PC-3 (cell line): ENCODE measurements at places on chromosomes 5 and 9. TPM values are rescaled to one million over a fixed set of nuclear protein-coding genes. Genes with fewer than 3 reads are reported as not detected.

Gene RNF183
- not detected in 2 replicates for total RNA-seq

DNA sequence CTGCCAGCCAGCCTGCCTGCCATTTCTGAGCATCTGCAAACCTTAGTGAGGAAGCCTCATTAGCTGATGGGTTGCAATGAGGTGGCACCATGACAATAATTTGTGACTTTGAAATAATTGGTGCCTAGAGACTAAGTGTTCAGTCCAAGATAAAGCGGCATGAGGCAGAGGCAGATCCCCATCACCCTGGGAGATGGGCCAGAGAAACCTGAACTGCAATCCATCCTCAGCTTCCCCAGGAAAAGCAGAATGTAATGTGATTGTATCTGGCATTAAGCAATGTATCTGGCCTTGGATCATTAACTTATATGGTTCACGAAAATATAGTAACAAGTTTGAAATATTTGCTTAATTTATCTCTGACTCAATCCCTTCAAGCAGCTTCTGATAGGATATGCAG is 101.0 kb downstream of the SPOCK1 start:
- no peak overlapping the region for H3K4me3 ChIP-seq
- H3K27me3 ChIP-seq = no peaks in the 10 kb centered on the region
- H3K27ac ChIP-seq = no peak overlapping the region

DNA sequence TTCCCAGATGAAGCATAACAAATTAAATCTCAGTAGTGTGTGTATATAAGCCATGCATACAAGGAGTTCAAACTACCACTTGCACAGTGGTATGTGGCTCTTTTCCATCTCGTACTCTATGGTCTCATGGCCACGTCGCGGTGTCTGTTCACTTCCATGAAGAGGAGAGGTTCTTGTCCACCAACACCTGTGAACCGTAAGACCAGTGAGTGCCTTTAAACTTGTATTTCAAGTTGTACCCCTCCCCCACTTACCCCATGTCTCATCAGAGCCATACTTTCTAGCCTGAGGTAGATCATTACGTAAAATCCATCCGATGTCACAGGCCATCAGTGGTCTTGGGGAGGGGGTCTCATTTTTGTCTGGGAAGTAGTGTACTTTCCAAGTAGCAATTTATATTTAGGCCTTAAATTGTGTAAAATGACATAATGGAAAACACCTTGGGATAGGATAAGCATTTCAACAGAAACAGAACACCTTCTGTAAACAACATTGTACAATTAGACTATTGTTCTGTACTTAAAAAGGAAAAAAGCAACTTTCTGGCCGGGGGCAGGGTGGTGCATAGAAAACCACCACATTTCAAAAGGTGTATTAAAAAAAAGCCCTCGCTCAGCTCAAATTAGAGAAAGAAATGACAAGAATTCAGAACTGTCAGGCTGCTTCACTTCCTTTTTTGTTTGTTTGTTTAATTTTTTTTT is 163.0 kb downstream of the SMARCA2 start:
- H3K4me3 ChIP-seq = no peak overlapping the region
- H3K4me1 ChIP-seq = no peaks in the 10 kb centered on the region
- DNase-seq = no peak
- H3K27ac ChIP-seq = no peak overlapping the region

DNA sequence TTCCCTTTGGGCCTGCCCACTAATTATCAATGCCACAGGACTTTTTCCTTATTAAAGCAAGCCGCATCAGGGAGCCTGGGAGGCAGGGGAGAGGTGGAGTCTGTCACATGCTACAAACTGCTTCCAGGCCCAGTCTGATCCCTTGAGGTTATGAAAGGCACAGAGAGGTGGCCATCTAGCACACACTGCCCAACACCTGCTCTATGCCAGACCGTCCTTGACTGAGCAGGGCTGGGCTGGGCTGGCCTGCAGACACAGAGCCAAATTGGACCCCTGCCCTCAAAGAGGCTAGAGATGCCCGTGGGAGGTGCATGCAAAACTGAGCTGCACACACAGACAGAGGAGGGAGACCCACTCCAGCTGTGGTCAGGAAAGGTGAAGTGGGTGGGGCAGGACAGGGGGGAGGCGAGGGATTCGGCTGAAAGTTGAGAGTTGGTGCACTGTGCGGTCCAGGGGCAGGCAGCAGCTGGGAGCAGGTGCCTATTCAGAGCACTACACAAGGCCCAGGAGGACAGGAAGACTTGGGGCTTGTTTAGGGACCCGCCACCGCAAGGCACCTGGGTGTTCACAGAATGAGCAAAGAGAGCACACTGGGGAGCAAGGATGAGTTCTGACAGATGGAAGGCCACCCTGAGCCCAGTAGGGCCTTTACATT is 36.4 kb upstream of the TCF7 start:
- H3K4me3 ChIP-seq = no peak overlapping the region
- no peaks in the 10 kb centered on the region for H3K27me3 ChIP-seq
- no peaks in the 10 kb centered on the region; the same call in 1 of the 2 replicates for H3K4me1 ChIP-seq
- no peaks in the 10 kb centered on the region for H3K36me3 ChIP-seq
- no peak for DNase-seq

Gene WNK2
- total RNA-seq = 11.7 and 15.5 TPM in 2 replicates

Gene GPR150
- 0.35 TPM in 1 of 2 replicates, not detected in the other for total RNA-seq

GRCh38 chr9:94600258-94600657 is 6.6 kb upstream of the FBP2 start:
- H3K4me3 ChIP-seq = no peak overlapping the region
- no peak for DNase-seq
- H3K27ac ChIP-seq = no peak overlapping the region
- H3K4me1 ChIP-seq = no peaks in the 10 kb centered on the region
- H3K27me3 ChIP-seq = no peaks in the 10 kb centered on the region
- no peaks in the 10 kb centered on the region; the same call in 1 of the 2 replicates for H3K36me3 ChIP-seq

Gene TMEM8B
- total RNA-seq = 1.6 and 2.4 TPM in 2 replicates

Gene GRAMD2B
- 33.6 and 38.8 TPM in 2 replicates for total RNA-seq

Gene PGGT1B
- total RNA-seq = 6.6 and 14.4 TPM in 2 replicates

DNA sequence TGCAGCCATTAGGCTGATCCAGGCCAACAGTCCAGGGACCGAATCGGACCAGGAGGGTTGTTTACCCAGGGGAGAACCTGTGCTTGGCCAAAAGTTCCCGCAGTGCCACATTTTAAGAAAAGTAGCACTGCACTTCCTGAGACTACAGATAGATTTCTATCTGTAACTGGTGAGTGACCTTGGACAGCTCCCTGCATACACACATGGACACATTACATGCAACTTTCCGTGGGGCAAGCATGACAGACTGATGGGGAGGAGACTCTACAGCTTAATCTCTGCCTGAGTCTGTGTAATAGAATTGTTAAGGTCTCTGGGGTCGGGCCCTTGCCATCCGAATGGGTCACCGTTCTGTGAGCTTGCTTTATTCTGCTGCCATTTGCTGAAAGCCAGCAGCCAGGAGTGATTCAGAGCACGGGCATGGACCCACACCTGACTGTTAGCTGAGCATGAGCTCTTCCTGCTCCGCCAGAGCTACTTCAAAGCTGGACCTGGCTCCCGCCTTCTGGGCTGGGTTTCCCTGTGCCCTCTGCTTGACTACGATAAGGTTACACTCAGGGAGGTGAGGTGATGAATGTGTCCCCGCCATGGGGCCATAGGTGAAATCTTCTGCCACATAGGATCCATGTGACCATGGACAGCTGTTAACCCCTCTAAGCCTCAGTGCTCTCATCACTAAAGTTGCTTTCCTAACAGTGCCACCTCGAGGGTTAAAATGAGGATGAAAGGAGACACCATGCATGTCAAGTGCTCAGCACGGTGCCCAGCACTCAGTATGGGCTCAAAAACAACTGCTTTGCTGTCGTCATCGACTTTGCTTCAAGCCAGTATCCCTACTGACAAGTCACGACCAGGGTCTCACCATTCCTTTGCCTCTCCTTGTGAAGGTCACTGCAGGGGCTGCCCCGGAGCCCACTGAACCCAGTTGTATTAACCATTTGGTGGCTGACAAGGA is 200.0 kb downstream of the MELK start:
- no peaks in the 10 kb centered on the region for H3K36me3 ChIP-seq
- H3K27ac ChIP-seq = no peak overlapping the region
- DNase-seq = peak; percentile 29
- H3K4me1 ChIP-seq = no peaks in the 10 kb centered on the region

DNA sequence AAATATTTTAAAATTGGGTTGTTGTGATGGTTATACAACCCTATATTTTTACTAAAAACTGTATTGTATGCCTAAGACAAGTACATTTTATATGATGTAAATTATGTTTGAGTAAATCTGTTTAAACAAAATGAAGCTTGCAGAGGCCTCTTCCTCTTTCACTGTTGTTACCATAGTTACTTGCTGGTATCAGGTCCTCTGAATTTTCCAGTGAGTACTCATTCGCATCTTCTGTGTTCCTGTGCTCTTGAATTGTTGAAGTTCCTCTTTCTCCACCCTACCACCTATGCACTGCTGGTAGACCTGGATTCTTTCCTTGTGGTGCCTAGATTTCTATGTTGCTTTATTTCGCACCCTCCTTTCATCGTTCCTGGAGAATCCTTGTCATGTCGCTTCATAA is 938.5 kb upstream of the ACO1 start:
- no peak for DNase-seq
- H3K36me3 ChIP-seq = no peaks in the 10 kb centered on the region
- no peak overlapping the region for H3K4me3 ChIP-seq
- no peaks in the 10 kb centered on the region for H3K27me3 ChIP-seq
- H3K4me1 ChIP-seq = no peaks in the 10 kb centered on the region
- H3K27ac ChIP-seq = no peak overlapping the region

DNA sequence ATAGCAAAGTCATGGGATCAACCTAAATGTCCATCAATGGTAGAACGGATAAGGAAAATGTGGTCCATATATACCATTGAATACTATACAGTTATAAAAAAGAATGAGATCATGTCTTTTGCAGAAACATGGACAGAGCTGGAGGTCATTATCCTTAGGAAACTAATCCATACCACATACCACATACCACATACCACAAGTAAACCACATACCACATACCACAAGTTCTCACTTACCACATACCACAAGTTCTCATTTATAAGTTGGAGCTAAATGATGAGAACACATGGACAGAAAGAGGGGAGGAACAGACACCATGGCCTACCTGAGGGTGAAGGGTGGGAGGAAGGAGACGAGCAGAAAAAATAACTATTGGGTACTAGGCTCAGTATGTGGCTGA is 154.6 kb upstream of the GHR start:
- no peak overlapping the region for H3K27ac ChIP-seq
- H3K4me1 ChIP-seq = no peaks in the 10 kb centered on the region
- H3K36me3 ChIP-seq = no peaks in the 10 kb centered on the region
- peak; percentile 49 for DNase-seq
- no peak overlapping the region for H3K4me3 ChIP-seq

Gene PALM2AKAP2
- 0.22 and 1.2 TPM in 2 replicates for total RNA-seq

GRCh38 chr5:133370904-133371303 is 241.4 kb downstream of the FSTL4 start:
- peaks cover 20% of the 10 kb centered on the region for H3K4me1 ChIP-seq
- no peak for DNase-seq
- no peaks in the 10 kb centered on the region for H3K36me3 ChIP-seq

- no peaks in the 10 kb centered on the region for H3K4me1 ChIP-seq
- no peaks in the 10 kb centered on the region for H3K36me3 ChIP-seq
- H3K27ac ChIP-seq = no peak overlapping the region
- no peak for DNase-seq
- no peaks in the 10 kb centered on the region for H3K27me3 ChIP-seq
- H3K4me3 ChIP-seq = no peak overlapping the region
Measured at GRCh38 chr5:32572778-32573480, 12.4 kb upstream of the SUB1 start.

Gene PPP3R2
- total RNA-seq = not detected in 2 replicates

Gene AFAP1L1
- total RNA-seq = 19.6 and 22.3 TPM in 2 replicates

- H3K36me3 ChIP-seq = no peaks in the 10 kb centered on the region
- H3K4me1 ChIP-seq = no peaks in the 10 kb centered on the region
- no peak overlapping the region for H3K4me3 ChIP-seq
- DNase-seq = peak; percentile 24
- 0 out of 2 replicates have a peak, but pooled peaks cover 12% of the 10 kb centered on the region for H3K27me3 ChIP-seq
Measured at GRCh38 chr5:76537073-76537543, 86.1 kb downstream of the F2RL2 start.

- H3K36me3 ChIP-seq = peaks cover 33% of the 10 kb centered on the region
- DNase-seq = no peak
- peak overlapping the region; percentile 100 for H3K4me3 ChIP-seq
- peaks cover 12% of the 10 kb centered on the region for H3K4me1 ChIP-seq
- peak overlapping the region; percentile 45 for H3K27ac ChIP-seq
Measured at GRCh38 chr5:82277613-82277986, 554 bp downstream of the RPS23 start.

- H3K36me3 ChIP-seq = no peaks in the 10 kb centered on the region
- no peaks in the 10 kb centered on the region for H3K4me1 ChIP-seq
- DNase-seq = no peak
- H3K27ac ChIP-seq = no peak overlapping the region
- H3K27me3 ChIP-seq = no peaks in the 10 kb centered on the region
Measured at GRCh38 chr9:82563094-82563493, 499.8 kb downstream of the RASEF start.

- no peak overlapping the region for H3K4me3 ChIP-seq
- H3K27ac ChIP-seq = no peak overlapping the region
- H3K4me1 ChIP-seq = no peaks in the 10 kb centered on the region
- peak; percentile 33 for DNase-seq
- H3K36me3 ChIP-seq = no peaks in the 10 kb centered on the region
- peaks cover 11% of the 10 kb centered on the region for H3K27me3 ChIP-seq
Measured at GRCh38 chr5:181088289-181088688, 42.7 kb downstream of the OR2V1 start.
